ENCODE measurements at places on chromosomes 7 and 10.

- DNase-seq: no peak
Observed at GRCh38 chr7:51517187-51517586, 200.6 kb upstream of the COBL start.

DNA sequence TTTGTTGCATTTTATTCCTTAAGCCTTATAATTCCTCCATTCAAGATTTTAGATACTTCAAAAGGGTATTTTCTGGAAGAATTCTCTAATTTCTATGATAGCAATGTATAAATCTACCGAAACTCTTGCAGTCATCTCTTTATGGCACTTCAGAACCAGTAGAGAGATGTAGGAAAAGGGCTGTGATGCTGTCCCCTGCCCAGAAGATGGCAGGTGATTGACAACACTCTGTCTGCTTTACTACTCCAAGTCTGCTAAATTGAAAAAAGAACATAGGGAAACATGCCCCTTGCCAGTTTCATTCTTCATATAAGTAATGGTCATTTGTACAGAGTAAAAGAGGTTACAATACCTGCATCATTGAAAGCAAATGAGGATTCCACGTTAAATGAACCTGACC lies 5.1 kb downstream of the TCTN3 start:
- no peak for DNase-seq

DNA sequence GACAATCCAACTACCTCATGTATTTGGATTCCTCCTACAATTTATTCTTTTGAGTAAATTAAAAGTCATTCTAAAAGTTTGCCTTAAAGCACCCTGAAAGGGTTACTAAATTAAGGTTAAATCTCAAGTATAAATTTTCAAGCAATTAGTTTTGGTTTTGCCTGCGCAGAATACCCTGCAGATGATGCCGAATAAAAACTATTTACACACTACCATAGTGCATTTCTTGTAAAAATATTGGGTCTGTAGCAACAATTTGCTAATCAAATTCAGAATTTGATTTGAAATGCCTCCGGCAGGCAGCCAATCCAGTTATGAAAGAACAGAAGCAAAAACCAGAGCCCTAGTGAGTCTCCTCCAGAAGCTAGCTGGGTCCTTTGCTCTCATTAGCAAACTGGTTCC lies 122.2 kb downstream of the TWIST1 start:
- no peak for DNase-seq

DNA sequence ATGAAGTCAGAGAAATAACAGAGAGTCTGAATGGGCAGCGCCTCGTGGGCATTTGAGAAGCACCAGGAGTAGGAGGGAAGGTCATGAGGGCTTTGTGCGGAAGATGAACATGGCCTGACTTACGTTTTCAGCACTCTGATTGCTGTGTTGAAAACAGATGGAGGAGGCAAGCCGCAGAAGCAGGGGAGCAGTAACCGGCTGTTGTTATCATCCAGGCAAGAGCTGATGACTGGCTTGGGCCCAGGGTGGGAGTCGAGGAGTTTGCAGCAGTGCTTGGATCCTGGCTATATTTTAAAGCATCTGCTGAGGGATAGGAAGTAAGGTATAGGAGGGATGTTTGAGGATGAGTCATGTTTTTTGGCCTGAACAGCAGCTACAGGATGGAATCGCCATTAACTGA lies 12.7 kb upstream of the PDLIM1 start:
- DNase-seq: no peak

DNA sequence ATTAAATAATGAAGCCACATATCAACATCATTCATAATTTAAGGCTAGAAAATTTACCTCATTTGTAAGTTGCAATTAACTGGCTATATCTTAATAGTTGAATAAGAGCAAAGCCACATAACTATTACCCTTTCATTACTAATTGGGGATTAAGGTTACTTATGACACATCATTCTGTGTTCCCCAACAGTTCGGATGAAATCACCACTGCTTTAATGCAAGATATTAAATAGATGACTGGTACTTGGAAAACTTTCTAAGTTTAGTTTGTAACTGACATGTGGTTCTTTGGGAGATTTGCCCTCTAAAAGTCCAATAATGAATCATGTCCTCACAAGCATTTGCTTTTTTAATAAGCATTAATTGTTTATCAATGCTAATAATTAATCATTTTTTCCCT lies 109.1 kb downstream of the MTERF1 start:
- no peak for DNase-seq

GRCh38 chr10:1648648-1649047 lies 88.7 kb downstream of the ADARB2 start:
- DNase-seq: no peak

DNA sequence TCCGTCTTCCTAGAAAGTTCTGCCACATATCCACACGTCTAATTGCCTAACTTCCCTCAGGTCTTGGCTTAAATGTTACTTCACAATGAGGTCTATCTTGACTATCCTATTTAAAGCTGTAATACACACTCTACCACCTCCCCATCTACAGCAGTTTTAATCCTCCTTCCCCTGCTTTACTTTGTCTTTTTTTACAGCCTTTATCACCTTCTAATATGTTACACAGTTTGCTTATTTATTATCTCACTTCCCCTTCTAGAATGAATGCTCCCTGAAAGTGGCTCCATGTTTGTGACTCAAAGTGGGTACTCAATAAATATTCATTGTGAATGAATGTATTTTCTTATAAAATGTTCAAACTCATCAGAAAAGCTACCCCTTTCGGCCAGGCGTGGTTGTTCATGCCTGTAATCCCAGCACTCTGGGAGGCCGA lies 13.6 kb upstream of the MICU1 start:
- DNase-seq: no peak

- DNase-seq: no peak
Observed at GRCh38 chr7:158375034-158375433, 212.6 kb downstream of the PTPRN2 start.

- DNase-seq: peak; percentile 73
Observed at GRCh38 chr7:100675581-100676350, 2.2 kb downstream of the GNB2 start.

- DNase-seq: peak; percentile 23
Observed at GRCh38 chr7:123865517-123866117, 20.6 kb downstream of the HYAL4 start.

DNA sequence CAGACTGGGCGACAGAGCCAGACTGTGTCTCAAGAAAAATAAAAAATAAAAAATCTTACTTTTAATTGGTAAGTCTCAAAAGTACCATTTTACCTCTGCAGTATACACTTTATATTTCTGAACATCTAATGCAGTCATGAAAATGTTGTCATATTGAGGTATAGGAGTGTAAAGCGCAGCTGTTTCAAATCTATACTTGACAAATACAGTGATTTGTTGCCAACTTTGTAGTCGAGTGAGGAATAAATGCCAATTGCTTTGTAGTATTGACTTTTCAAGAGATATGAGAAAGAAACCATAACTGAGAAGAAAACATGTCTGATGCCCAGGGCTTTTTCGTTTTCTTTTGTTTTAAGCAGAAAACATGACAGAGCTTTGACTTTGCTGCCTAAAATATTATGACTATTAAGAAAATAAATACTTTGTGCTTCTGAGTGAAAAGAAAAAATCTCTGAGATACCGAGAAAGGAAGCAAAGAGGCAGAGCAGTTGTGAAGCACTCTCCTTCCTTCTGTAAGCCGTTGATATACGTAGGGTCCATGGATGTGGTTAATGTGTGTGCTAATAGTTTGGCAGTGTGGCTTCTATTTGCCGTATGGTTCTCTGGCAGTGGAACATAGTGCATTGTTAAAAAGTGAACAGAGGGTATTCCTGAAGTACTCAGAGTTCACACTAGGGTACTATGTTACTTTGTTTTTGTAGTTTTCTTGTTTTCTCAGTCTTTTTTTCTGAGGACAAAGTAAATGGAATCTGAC lies 38.2 kb downstream of the AVL9 start:
- DNase-seq: no peak

DNA sequence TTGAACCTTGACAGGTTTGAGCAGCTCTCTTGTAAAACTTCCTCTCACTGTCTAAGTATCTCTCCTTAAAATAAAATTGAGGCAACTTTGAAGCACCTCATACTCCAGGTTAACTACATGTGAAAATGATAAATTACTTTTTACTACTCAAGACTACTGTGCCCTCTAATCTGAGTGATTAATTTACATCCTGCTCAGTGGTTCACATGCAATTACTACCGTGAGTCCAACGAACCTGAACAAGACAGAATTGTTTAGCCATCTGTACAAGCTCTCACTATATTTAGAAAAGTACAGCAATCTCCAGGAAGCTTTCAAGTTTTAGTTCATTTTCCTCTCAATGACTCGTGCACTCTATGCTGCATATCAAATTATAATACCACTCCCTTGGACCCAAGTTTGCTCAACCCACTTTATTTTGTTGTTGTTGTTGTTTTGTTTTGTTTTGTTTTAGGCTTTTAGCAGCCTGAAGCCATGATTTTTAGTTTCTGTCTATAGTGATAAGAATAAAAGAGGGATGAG lies 21.2 kb downstream of the PDE1C start:
- DNase-seq: no peak

DNA sequence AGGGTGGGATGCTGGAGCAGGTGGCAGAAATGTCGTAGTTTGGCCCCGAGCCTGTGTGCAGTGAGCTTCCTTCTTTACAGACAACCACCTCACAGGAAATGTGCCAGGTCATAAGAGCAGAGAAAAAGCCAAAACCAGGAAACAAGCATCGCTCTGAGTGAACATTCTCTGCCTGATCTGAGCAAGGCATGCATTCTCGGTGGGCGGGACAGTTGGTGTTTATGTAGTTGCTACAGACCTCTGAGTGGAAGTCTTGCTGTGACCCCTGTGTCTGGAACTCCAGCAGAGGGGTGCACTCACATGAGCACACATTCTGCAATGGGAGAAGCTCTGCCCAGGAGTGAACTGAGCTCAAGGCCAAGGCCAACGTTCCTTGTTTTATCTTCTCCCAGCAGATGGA lies 230.1 kb downstream of the TCERG1L start:
- DNase-seq: no peak

DNA sequence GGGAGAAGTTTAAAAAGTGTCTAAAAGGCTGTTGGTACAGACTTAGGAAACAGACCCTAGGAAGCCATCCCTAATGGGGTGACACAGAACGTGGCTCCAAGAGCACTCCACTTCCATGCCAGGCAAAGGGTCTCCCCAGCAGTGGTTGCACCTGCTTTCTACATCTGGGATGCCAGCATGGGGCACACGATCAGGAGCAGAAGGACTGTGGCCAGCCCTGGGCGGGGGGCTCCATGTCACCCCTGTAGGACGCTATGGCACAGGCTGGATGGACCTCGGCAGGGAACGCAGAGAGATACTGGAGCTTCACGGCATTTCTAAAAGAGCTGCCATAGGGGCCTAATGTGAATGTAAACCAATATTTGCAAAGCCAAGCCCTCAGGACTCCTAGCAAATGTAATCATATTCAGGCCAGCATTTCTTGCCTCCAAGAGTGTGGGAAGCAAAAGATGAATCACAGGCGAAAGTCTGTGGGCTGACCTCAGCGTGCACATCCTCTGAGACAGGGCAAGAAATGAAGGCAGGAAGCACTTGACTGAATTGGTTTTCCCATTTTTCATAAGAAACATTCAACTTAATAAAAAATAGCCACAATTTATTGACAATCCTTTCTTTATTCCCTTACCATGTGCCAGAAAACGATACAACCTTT lies 93.9 kb downstream of the ATXN7L1 start:
- no peak for DNase-seq

DNA sequence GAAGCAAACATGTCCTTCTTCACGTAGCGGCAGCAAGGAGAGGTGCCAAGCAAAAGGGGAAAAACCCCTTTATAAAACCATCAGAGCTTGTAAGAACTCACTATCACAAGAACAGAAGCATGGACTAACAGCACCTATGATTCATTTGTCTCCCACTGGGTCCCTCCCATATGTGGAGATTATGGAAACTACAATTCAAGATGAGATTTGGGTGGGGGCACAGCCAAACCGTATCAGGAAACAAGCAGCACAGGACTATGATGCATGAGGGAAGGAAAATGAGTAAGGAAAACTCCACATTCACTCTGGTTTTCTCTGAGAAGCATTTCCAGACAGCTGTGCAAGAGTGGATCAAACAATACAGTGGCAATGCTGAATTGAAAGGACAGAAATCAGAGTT lies 81.6 kb downstream of the RSU1 start:
- DNase-seq: no peak

DNA sequence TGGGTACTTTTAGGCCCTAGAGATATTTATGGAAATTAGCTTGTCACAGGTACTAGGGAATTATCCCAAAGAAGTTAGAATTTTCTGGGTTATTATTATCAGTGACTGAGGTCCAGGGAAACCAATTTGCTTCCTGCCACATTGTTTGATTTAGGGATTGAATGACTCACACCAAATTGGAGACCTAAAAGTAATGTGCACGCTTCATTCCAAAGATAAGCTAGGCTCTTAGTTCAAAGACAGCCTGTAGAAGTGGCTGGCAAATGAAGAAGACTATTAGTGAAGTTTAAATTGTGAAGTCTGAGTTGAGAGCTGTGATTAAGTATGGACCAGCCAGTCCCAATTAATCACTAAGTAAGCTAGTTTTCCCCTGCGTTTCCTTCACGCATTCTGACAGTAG lies 188.1 kb upstream of the MYO3A start:
- DNase-seq: no peak

DNA sequence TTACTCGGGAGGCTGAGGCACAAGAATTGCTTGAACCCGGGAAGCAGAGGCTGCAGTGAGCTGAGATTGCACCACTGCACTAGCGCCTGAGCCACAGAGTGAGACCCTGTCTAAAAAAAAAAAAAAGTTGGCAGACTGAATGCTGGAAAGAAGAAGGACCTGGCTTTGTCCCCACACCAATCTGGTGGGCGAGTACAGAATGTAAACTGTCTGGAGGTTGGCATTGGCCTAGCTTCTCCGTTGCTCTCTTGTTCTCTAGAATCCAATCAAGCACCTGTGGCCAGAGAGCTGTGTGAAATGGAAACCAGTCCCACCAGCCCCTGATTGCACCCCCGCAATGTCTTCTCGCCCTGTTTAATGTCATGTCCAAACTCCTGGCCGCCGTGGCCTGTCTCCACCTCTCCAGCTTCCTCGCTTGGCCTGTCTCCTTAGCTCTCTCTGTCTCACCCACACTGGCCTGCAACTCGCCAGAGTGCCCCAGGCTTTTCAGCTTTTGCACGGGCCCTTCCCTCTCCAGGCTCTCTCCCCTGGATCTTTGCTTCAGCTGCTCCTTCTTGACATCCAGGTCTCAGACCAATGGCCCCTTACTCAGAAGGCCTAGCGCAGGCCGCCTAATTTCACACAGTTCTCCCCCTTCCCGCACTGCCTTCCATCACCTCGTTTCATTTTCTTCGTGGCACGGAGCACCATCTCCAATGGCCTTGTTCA lies 670 bp upstream of the AGK start:
- no peak for DNase-seq

GRCh38 chr7:149209518-149210269 lies 14.3 kb downstream of the ZNF282 start:
- DNase-seq: peak; percentile 65

- DNase-seq: no peak
Observed at GRCh38 chr7:14395860-14396259, 406.4 kb upstream of the ETV1 start.

GRCh38 chr10:86303626-86304025 lies 63.0 kb downstream of the GRID1 start:
- no peak for DNase-seq

DNA sequence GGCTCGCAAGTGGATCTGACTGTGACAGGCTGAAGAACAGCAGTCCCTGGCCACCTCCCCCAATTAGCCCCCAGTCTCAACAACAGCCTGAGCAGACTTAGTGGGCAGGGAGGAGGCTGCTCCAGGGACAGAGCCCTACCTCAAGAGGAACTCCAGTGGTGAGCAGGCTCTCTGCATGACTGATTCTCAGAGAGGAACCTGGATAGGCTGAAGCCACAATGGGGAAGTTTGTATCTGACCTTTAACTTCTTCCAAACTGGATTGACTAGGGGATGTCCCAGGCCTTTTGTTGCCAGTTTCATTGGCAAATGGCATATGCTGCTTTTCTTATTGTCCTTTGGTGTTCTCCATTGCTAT lies 93.0 kb downstream of the ARHGAP22 start:
- no peak for DNase-seq

GRCh38 chr10:60952067-60952845 lies 8.3 kb upstream of the RHOBTB1 start:
- no peak for DNase-seq

Measured in activated T-cell treated with anti-CD3 and anti-CD28 coated beads for 4 hours (primary cell).